Stomach (tissue), 19 donors: ENCODE measurements at places on chromosomes 1 and 21.
A peak's percentile ranks its signal among the peaks of the same experiment; 100 is the strongest.

DNA sequence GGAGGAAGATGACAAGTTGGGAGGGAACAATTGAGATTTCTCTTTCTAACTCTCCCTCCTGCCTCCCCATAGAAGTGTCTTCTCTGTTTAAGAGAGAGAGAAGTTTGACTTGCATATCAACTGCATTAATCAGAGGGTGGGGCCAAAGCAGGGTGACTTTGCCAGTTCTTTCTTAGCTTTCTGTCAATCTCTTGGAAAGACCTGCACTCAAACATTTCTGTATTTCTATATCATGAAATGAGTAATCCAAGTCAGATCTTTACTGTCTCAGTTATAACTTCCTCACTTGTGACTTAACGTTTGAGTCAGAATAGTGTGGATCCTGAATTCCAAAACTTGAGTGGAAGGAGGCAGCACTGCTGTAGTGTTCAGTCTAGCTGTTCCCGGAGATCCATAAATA, 180.8 kb upstream of the KCNK2 start:
- DNase-seq = no peak

DNA sequence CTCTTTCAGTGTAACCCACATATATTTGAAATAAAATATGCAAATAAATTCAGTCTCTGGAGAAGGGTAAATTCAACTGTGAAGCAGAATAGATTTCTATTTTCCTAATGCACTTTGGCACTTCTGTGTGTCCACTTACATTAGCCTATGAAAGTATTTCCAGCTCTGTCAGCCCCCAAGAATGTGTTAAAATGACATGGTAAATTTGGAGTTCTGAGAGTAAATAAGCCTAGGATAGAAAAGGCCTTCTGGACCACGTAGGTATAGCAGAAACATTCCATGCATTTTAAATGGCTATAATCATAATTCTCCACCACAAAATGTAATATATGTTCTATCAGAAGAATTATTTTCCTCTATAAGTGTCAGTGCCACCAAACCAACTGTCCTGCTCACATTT, 276.2 kb downstream of the NEGR1 start:
- DNase-seq = no peak

DNA sequence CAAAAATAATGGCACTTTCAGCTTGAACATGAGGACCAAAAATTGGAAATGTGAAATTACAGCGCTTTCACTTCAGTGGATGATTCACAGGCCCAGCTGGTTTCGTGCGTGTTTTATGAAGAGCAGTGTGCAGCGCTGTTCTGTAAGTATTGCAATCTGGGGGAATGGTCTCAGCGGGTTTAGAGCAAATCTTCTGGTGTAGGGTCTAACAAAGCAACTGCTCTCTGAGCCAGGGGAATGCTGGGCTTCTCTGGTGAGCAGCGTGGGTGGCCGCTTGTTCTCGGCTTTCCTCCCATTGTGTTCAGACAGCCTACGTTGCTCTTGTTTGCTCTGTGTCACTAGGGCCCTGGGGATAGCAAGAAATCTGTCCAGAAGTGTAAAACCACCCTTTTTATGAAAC, 42.4 kb upstream of the GADD45A start:
- DNase-seq = no peak

DNA sequence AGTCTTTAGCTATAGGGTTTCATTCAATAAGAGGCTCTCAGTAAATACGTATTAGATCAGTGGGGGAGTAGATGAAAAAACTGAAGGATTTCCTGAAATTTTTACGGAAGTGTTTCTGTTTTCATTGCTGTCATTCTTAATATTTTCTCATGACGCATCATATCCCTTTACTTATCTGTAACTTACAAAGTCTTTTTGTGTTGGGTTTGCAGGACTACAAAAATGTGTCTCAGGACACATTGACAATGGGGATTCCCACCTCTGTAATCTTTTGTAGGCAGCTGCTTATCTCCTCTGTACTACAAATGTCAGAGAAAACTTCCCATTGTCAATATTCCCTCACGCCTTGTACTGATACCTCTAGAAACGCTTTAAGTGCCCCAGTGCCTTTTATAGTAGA, 35.5 kb downstream of the CRP start:
- DNase-seq = no peak

- DNase-seq = peak; percentile 4
These were observed 64.6 kb downstream of the WNT9A start for GRCh38 chr1:227883073-227883520.

GRCh38 chr21:29601047-29601446, 302.3 kb downstream of the BACH1 start:
- no peak for DNase-seq

DNA sequence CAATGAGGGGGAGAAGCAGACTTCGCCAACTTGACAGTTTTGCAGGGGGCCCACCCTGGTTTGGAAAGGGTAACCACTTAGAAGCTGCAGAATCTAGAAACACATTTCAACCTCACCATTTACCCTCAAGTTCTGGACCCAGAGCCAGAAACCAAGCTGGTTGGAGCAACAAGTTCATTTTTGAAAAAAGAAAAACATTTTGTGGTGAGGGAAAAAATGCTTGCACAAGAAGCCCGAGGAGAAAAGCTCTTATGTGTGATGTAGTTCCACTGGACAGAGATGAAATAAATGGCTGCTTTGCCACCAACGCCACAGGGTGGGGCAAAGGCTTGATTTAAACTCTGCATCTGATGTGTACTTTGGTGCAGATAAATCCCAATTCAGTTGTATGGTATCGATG, 10.6 kb upstream of the NGF start:
- DNase-seq = no peak

GRCh38 chr1:107877092-107877491, 87.9 kb downstream of the VAV3 start:
- no peak for DNase-seq

GRCh38 chr1:66570196-66570595, 36.2 kb downstream of the SGIP1 start:
- DNase-seq = no peak

DNA sequence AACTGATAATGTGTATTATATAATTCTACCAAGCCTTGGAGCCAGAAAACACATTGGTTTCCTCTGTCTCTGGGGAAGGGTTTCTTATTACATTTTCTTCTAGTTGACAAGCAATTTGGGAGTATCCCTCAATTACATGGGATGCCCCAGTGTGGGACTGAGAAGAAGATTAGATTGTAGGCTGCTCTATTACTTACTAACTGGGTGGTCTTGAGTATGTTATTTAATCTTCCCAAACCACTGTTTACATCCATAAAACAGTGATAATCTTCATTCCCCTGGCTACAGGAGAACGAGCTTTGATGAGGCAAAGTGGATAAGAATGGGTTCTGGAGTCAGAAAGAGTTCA, 105.8 kb downstream of the TSEN15 start:
- no peak for DNase-seq

DNA sequence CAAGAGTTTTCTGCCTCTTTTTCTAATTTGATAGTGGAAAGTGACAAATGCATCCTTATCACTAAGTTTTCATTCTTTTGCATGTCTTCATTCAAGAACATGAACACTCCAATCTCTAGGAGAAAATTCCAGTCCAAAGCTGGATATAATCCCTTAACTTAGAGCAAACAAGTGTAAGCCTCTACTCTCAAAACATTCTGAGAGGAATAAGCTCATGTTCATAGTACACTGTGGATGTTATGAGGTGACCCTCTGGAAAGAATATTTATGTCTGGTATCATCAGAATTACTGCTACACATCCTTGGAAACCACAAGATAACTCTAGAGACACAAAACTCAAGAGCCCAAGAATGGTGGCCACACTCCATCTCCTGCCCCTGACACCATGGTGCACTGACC, 15.1 kb downstream of the SIPA1L2 start:
- DNase-seq = no peak

- DNase-seq = peak; percentile 68
These were observed 5.2 kb downstream of the SOX13 start for GRCh38 chr1:204077979-204078696.

DNA sequence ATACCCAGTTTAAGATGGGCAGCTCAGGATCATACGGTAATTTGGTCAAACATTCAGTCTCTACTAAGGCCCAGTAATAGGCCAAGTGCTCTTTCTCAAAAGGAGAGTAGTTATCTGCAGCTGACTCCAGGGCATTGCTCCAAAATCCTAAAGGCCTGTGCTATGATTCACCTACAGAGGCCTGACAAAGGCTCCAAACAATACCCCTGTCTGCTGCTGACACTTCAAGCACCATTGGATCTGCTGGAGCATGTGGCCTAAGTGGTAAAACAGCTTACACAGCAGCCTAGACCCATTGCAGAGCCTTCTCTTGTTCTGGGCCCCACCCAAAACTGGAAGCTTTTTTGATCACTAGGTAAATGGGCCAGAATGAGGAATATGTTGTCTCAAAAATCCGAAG, 22.8 kb downstream of the SLAMF7 start:
- no peak for DNase-seq

DNA sequence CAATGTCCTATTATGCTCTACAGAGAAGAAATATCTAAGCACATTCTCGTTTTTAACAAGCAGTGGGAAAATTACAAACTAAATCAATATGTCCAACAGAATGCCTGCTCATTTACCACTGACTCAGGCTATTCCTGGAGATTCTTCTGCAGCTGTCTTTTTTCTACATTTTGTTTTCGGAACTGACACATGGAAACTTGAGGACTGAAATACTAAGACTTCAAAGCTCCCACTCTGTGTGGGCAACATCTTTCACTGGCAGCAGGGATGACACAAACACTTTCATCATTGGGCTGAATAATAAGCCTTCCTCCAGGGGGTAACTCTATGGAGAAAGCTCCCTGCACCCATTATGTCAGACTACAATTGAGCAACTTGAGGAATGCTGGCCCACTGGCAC, 175.5 kb upstream of the NCAM2 start:
- DNase-seq = no peak

GRCh38 chr1:6145396-6145750, 34.7 kb downstream of the CHD5 start:
- no peak for DNase-seq

GRCh38 chr1:212157252-212157651, 121.7 kb downstream of the DTL start:
- DNase-seq = no peak

DNA sequence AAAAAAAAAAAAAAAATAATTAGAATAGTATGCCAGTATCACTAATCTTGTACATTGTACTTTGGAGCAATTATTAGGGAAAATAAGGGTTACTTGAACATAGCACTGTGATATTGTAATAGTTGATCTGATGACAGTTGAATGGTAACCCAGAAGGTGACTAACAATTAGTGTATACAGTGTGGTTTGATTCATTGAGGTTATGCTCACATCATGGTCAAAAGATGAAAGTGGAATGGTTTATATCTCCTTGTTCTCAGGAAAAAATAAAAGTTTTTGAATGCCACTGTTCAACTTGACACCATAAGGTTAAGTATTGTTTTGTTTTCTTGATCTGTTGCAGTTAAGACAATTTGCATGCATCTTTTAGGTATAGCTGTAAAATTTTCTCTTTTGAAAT, 87.0 kb downstream of the GPR52 start:
- DNase-seq = no peak

- no peak for DNase-seq
These were observed 59.6 kb downstream of the RUNX1 start for GRCh38 chr21:34989337-34990151.

DNA sequence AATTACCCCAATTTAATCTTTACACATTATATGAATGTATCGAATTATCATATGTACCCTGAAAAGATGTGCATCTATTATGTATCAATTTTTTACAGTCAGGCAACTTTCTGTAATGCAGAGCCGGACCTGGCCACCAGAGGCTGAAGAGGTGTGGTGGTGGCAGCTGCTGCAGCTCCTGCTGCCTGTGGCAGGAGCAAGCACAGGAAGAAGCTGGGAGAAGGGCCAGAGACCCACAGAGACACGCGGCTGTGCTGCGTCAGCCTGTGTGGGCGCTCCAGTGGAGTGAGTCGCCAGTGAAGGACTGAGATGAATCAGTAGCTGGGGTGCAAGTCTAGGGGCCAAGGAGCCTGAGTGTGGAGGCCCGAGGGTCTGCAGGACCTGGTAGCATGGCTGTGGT, 74.3 kb upstream of the COG2 start:
- DNase-seq = peak; percentile 55

DNA sequence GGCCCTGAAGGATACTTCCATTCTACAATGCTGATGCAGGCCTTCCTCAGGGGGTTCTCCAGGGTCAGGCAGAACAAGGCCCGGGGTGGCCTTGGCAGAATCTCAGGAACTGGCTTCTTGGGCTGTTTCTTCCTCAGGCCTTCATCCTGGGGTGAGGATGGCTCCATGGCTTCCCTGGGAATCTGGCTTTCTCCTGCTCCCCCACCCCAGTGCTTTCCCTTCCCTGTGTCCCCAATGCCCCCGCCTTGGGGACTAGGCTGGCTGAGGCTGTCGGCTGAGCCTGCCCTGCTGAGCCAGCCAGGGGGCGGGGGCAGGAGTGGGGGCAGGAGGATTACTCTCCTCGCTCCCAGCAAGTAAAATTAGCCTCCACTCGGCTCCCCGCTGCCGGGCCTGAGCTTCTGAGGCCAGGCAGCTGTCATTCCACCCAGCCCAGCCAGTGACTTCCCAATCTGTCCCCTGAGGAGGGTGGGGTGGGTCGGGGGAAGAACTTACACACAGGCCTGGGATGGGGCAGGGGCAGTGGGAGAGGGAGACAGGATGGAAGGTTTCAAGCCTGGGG, at the start of gene CACNA1S:
Gene CACNA1S (minus strand): TSS at position 254 of the 559 bp plus-strand sequence. CDS start 87 bp downstream, at position 167.
- no peak for DNase-seq

- DNase-seq = no peak
These were observed 13.7 kb downstream of the TMPRSS2 start for GRCh38 chr21:41494242-41494641.

DNA sequence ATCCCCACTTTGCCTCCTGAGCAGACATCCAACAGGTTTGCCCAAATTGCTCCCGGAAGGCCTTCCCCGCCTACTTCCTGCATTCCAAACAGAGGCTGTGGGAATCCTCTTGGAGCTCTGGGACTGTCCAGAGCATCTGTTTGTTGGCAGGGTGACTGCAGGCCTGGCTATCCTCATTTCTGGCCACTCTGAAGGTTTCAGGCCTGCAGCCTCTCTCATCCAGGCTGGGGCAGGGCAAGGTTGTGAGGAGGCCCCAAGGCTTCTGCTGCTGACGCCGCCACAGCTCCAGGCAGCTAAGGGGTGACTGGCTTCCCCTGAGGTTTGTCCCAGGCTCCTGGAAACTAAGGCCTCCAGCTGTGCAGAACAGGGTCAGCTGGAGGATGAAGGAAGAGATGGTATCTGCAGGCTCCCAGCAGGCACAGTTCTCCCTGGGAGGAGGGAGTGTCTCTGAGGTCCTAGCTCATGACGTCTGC, 11.3 kb downstream of the CDK18 start:
- no peak for DNase-seq

- DNase-seq = no peak
These were observed 345.7 kb upstream of the RUNX1 start for GRCh38 chr21:35394634-35395369.
